ENCODE measurements at places on chromosomes 6 and 20. TPM values are rescaled to one million over a fixed set of nuclear protein-coding genes. Genes with fewer than 3 reads are reported as not detected.

The TEAD3 gene
- 34.1 TPM for total RNA-seq

The ZNF831 gene
- total RNA-seq: 1.1 TPM

The PHACTR1 gene
- total RNA-seq: 4.3 TPM

The PANK2 gene
- total RNA-seq: 49.7 TPM

The RAD21L1 gene
- total RNA-seq: not detected

The EDN3 gene
- 5.3 TPM for total RNA-seq

The LBP gene
- not detected for total RNA-seq

The KIAA0408 gene
- 6.3 TPM for total RNA-seq

The ZSCAN23 gene
- 5.7 TPM for total RNA-seq

The SEL1L2 gene
- 0.28 TPM for total RNA-seq

The HCRTR2 gene
- not detected for total RNA-seq

The ENPP3 gene
- 25.0 TPM for total RNA-seq

The SKIC2 gene
- total RNA-seq: 34.8 TPM

The WFDC9 gene
- not detected for total RNA-seq

The PACRG gene
- 2.9 TPM for total RNA-seq
